ENCODE measurements at places on chromosomes 13 and 19.
A peak's percentile ranks its signal among the peaks of the same experiment; 100 is the strongest.

DNA sequence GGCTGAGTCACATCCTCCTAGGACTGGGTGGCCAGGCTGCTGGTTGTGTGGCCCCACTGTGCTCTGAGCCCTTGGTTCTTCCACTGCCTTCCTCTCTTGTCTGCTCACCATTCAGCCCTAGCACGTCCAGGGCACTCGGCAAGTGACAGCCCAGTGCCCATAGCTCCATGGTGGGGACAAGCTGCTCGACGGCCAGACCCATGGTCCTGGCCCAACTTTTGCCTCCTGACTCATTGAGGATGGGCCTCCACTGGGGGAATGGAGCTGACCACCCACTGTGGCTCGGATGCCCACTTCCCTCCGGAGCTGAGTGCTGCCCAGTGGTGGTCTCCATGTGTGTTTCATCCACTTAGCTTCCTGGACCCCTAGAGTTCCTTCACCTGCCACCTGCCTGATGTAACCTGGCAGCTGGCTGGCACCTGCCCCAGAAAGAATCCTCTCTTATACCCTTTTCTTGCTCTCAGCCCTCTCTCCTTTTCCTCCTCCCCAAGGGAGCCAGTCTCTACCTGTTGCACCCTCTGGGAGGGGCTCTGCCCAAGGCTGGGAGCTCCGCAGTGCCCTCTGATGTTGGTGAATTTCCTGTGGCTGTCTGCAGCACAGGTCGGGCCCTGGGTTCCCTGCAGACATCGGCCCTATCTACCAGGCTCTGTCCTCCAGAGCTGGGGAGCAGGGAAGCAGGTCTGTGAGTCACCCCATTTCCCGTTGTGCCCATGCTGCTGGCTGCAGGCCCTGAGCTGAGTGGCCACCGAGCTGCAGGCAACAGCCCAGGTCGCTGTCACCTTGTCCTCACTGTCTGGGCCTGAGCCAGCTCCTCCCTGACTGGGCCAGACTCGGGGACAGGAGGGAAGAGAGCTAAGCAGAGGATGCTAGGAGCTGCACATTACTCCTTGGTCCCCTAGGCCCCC is 7.4 kb downstream of the CHST8 start:
- DNase-seq, result no peak

DNA sequence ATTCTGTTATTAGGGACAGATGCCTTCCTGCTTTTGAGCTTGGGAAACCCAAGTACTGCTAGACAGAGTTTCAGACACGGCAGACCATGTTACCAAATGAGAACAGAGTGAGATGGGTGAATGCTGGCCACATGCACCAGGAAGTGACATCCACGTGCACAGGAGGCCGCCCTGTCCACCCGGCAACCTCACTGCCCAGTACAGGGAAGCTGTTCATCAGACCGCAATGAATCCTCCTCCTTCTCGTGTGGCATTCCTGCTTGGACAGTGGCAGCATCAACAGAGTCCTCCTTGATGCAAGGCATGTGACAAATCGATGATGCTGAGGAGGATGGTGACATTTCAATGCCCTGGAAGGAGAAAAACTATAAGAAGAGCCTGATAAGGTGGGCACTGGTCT is 191.0 kb upstream of the SOX1 start:
- no peak for DNase-seq

DNA sequence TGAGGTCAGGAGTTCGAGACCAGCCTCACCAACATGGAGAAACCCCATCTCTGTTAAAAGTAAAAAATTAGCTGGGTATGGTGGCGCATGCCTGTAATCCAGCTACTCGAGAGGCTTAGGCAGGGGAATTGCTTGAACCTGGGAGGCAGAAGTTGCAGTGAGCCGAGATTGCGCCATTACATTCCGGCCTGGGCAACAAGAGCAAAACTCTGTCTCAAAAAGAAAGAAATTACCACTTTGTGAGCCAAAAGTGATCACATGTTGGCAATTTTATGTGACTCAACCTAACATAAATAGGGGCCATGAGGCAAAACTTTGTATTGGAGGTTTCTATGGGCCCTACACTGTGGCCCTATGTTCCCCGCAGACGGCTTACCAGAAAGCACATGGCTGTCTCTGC is 72.2 kb downstream of the MAP4K1 start:
- DNase-seq, result no peak

DNA sequence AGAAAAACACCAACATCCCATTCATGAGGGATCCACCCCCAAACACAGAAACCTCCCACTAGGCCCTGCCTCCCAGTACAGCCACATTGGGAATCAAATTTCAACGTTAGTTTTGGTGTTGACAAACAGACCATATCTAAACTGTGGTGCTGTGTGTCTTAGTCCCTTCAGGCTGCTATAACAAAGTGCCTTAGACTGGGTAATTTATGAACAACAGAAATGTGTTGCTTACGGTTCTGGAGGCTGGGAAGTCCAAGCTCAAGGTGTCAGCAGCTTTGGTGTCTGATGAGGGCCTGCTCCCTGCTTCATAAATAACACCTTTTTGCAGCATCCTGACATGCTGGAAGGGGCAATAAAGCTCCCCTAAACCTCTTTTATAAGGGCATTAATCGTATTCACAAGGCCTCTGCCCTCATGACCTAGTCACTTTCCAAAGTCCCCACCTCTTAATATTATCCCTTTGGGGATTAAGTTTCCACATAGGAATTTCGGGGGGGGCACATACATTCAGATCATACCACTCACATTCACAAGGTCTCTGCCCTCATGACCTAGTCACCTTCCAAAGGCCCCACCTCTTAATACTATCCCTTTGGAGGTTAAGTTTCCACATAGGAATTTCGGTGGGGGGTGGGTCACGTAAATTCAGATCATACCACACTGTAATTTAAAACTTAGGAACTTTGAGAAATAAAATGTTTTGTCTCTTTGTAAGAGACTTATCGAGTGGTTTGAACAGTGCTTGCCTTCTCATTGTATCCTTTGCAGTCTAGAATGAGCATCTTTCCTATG is 27.5 kb downstream of the ZNF507 start:
- DNase-seq, result no peak

GRCh38 chr19:32415669-32416068 is 10.1 kb downstream of the DPY19L3 start:
- DNase-seq, result no peak

- DNase-seq, result no peak
Observed at GRCh38 chr13:61316647-61317046, 99.0 kb downstream of the PCDH20 start.

DNA sequence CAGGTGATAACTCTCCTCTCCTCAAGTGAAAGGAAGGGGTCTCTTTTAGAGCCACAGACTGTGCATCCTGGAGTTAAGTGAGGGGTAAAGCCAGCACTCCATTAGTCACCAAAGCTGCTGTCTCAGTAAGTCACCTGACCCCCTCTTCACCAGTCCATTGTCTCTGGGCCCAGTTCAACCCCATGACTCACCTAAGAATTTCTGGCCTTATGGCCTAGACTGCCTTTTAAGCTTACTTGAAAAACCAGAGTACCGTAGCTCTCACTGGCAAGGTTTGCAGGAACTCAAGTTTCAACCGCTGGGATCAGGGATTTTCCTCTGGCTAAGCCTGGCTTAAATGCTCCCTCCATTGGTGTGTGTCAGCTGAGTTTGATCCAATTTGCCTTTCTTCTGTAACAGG is 23.4 kb upstream of the EID2 start:
- no peak for DNase-seq

- no peak for DNase-seq
Observed at GRCh38 chr13:45468635-45469034, 3.9 kb downstream of the COG3 start.

- DNase-seq, result no peak
Observed at GRCh38 chr13:51928231-51928630, 66.5 kb downstream of the CCDC70 start.

DNA sequence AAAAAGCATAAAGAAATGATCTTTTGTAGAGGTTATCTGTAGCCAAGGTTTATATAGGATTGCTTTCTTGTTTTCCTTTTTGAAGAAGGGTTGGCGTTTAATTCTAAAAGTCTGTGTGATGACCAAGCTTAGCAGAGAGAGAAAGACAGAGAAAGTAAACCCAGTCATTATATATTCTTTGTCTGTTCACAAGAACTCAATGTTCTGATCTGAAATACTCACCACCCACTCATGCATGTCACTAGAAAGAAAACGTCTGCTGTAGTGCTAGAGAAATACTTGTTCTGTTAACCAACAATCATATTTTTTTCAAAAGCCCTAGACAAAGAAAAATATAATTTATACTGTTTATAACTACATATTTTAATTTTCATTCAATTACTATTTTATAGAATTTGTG is 173.7 kb upstream of the SLITRK5 start:
- DNase-seq, result no peak

GRCh38 chr19:1244693-1245451 is 3.3 kb downstream of the ATP5F1D start:
- no peak for DNase-seq

- peak; percentile 6 for DNase-seq
Observed at GRCh38 chr13:95535243-95535642, 17.3 kb upstream of the CLDN10 start.

GRCh38 chr13:62356977-62357376 is 941.3 kb upstream of the PCDH20 start:
- no peak for DNase-seq

DNA sequence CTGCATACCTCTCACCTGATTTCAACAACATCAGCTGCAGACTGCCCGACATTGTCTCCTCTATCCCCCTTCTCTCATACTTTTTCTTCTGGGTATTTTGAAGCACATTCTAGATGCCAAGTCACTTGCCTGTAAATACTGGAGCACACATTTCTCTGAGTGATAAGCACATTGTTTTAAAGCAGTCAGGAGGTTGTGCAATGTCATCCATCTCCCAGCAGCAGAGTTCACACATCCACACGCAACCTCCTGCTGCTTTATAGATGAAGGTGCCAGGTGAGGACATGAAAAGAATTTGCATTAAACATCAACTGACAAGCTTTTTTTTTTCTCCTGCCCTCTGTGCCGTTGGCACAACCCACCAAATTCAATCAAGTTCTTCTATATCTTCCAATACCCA is 5.5 kb downstream of the UPK1A start:
- DNase-seq, result no peak

DNA sequence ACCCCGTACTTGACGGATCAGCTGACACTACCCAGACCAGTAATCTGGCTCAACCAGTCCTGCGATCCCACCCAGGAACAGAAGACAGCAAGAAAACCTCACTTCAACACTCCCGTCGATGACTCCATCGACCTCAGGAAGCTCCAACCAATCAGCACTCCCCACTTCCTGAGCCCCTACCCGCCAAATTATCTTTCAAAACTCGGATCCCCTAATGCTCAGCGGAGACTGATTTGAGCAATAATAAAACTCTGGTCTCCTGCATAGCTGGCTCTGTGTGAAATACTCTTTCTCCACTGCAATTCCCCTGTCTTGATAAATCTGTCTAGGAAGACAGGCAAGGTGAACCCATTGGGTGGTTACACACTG is 1.2 kb downstream of the LSM4 start:
- DNase-seq, result peak; percentile 57

- DNase-seq, result no peak
Observed at GRCh38 chr13:114012921-114013320, 39.0 kb upstream of the C13orf46 start.

DNA sequence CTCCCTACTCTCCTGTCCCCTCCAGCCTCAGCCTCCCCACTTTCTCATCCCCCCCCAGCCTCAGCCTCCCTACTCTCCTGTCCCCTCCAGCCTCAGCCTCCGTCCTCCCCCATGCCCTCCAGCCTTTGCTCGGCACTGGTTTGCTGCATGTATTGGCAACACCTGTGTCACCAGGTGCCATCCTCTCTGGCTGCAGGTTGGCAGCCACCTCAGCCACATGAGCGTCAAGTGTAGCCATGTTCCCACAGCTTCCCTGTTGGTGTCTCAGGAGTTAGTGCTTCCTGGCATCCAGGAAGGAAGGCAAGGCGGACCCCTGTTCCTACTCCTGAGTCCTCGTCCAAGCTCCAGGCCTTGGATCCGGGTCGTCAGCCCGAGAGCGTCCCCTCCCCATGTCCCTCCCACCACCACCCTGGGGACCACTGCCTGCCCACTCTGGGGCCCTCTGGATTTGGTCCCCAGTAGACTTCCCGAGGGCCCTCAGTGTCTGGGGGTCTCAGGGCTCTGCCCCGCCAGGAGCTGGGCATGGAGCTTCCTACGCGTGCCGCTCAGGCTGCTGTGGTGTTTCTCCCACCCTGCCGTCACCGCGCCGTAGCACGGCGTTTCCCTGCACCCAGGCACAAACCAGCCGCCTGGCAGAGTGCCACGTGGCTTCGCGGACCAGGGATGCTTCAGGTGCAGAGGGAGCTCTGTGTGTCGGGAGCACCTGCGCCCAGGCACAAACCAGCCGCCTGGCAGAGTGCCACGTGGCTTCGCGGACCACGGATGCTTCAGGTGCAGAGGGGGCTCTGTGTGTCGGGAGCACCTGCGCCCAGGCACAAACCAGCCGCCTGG is 128.3 kb upstream of the MCF2L start:
- DNase-seq, result no peak

GRCh38 chr13:50250401-50250800 is 235.2 kb downstream of the KCNRG start:
- DNase-seq, result no peak

DNA sequence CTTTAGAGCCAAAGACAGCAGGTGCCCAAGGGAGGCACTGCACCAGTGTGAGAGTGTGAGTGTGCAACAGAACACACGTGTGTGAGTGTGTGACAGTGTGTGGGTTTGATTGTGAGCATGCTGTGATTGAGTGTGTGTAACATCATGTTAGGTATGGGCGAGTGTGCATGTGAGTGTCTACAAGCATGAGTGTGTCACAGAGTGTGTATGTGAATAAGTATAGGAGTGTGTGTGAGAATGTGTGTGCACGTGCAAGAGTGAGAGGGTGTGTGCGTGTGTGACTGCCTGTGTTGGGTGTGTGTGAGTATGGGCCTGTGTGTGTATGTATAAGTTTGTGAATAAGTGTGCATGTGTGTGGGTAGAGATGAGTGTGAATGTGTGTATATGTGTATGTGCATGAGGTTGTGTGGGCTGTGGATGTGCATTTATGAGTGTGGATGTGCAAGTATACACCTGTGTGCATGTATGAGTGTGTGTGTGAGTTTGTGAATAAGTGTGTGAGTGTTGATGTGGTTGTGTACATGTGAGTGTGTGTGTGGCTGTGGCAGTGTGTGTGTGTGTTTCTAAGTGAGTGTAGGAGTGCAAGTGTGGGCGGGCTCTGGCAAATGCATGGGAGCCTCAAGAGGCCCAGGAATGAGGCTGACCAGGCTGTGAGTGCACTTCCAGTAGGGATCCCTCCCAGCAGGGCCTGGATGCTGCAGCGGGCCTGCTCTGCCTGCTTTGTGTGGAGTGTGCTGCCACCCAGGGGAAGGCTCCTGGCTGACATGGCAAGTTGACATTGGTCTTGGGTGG is 198.4 kb downstream of the COL4A1 start:
- DNase-seq, result peak; percentile 9

DNA sequence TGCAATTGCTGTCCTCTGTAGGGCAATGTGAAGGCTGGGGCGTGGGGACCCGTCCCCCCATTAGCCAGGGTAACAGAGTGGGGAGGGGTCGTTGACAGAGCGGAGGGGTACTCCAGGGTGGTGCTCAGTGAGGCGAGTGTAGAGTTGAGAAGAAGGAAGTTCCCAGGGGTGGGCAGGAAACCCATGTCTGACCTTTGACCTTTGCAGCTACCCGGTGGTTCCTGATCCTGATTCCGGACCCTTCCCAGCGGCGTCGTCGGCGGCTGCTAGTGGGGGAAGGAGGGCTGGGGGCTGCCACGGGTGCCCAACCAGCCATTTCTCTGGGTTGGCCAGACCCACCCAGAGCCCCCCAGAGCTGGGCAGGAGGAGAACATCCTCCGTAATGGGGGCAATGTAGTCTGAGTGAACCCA is 2.1 kb upstream of the PLVAP start:
- no peak for DNase-seq
